ENCODE measurements at places on chromosomes 3 and 15. TPM values are rescaled to one million over a fixed set of nuclear protein-coding genes. Genes with fewer than 3 reads are reported as not detected.
A peak's percentile ranks its signal among the peaks of the same experiment; 100 is the strongest.

- no peak for DNase-seq
Observed at GRCh38 chr15:80275961-80276360, 23.9 kb upstream of the CTXND1 start.

The RTP4 gene
- polyA plus RNA-seq: 0.25 TPM

DNA sequence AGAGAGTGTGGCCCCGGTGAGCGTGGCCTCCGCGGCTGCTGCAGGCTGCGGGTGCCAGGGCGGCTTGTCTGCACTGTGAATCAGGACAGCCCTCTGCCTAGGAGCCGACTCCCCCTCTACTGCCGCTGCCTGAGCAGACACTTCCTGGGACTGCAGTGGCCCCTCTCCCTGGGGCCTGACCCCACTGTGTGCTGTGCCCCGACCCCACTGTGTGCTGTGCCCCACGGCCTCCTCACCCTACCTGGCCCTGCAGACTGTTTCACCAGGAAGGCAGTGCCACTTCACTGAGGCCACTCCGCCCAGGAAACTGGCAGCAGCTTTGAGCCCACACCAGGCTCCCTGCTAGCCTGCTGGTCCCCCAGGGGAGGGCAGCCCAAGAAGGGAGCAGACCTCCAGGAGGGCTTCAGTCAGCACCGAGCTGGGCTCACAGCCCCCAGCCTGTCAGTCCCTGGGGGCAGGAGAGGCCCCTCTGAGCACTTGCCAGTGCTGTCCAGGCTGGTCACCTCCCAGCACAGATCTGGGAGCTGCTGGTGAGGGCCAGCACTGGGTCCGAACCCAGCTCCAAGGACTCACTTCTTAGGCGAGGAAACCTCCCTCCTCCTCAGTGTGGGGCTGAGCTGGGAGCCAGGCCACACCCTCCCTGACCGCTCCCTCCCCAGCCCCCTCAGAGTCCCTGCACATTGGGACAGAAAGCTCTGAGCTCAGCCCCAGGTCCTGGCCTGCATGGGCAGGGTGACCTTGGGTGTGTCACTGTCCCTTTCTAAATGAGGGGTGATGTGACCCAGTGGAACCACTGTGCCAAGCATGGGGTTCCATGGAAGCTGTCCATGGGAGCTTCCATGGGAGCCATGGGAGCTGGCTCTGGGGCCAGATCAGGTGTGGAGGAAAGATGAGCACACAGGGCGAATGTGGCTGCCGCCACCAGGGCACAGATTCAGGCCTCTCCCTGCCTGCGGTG is 56.8 kb downstream of the DNAJB8 start:
- DNase-seq: no peak

DNA sequence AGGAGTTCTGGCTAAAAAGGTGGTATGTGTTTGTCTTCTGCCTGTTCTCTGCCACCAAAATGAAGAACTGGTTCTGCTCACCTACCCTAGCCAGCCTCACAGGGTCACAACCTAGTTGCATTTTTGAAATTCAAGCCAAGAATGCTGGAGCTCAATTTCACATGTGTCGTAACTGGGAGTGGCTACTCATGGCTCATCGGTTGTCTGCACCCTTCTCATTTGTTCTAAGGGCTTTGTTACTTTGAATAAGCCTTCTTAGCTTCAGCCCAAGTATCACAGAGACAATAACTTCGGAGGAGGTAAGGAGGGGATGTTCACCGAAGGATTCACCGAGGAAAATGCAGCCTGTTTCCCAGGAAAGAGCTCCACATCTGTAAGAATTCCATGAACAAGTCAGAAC is 134.3 kb upstream of the RARB start:
- no peak for DNase-seq

DNA sequence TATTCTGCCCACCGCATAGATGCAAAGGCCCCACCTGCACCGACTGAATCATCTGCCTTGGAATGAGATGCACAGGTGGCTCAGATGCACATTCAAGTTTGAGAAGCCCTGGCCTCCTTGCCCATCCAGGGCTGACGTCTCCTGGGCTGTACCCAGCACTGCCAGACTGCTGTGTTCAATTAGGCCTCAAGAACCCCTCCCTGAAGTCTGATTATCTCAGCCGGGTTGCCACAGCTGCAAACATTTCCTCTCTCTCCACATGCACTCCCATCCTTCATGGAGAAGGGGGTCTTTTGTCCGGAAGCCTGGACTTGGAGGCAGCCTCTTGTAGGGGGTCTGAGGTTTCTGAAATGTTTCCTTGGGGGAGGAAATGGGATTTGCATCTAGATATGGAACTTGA is 459.4 kb upstream of the PROK2 start:
- DNase-seq: no peak

- DNase-seq: no peak
Observed at GRCh38 chr15:56034514-56034913, 41.1 kb upstream of the NEDD4 start.

The APBA2 gene
- polyA plus RNA-seq: 4.4 TPM

GRCh38 chr3:182469086-182469485 is 324.2 kb upstream of the ATP11B start:
- no peak for DNase-seq

DNA sequence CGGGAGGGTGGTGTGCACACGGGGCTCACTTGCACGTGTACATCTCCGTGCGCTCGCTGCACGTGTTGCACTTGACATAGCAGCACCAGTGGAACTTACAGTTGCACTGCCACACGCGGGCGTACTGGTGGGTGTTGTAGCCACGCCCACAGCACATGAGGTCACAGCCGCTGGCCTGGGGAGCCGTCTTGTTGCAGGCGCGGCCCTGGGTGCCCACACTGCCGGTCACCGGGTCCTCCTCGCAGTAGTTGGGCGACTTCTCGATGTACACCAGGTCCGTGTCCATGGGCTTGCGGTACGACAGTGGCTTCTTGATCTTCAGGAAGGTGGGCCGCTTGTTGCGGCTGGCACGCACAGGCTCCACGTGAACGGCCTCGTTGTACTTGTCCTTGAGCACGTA is 61.0 kb downstream of the WNT7A start:
- no peak for DNase-seq

GRCh38 chr3:97880267-97880666 is 58.5 kb downstream of the CRYBG3 start:
- DNase-seq: no peak

DNA sequence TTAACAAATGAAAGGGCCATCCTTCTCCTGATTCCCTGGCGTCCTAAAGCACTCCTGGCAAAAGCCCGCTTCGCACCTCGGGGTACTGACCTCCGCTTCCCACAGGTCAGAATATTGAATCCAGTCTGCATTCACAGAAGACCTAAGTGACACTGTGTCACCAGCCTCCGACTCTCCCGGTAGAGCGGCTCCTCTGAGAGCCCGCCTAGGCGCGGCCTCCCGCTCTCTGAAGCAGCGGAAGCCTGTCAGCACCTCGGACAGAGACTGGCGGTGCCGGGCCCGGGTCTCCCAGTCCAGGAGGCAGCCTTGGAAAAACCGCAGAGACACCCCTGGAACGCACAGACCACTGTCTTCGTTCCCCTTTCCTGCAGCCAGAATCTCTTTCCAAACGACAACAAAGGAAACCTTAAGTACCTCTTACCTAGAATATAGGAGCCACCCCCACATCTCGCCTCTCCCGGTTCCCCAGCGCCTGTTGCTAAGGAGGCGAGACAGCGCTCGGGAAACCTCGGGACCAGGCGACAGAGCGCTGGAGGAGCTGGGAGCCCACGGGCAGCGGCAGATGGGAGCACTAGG is 1.2 kb downstream of the GABRB3 start:
- peak; percentile 48 for DNase-seq

Data from hindlimb muscle (tissue), 1 donor.